ENCODE measurements at places on chromosomes 7 and 10.

DNA sequence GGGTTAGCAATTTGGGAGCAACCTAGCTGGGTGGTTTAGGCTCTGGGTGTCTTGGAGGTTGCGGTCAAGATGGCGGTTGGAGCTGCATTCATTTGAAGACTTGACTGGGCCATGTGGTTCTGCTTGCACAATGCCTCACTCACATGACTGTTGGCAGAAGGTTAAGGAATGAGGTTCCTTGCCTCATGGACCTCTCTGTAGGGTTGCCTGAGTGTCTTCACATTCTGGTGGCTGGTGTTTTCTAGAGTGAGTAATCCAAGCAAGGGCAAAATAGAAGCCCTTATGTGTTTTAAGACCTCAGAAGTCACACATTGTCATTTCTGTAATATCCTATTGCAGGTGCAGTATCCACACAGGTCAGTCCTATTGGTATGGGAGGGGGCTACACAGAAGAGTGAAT lies 52.0 kb downstream of the CDK14 start:
- no peak for DNase-seq

GRCh38 chr7:46230298-46230989 lies 309.4 kb upstream of the IGFBP3 start:
- no peak for DNase-seq

GRCh38 chr7:40493609-40494051 lies 358.8 kb downstream of the SUGCT start:
- DNase-seq = no peak

GRCh38 chr7:130024390-130024789 lies 26.8 kb downstream of the ZC3HC1 start:
- DNase-seq = no peak

- no peak for DNase-seq
Measured at GRCh38 chr7:44136731-44137130, 4.4 kb downstream of the MYL7 start.

DNA sequence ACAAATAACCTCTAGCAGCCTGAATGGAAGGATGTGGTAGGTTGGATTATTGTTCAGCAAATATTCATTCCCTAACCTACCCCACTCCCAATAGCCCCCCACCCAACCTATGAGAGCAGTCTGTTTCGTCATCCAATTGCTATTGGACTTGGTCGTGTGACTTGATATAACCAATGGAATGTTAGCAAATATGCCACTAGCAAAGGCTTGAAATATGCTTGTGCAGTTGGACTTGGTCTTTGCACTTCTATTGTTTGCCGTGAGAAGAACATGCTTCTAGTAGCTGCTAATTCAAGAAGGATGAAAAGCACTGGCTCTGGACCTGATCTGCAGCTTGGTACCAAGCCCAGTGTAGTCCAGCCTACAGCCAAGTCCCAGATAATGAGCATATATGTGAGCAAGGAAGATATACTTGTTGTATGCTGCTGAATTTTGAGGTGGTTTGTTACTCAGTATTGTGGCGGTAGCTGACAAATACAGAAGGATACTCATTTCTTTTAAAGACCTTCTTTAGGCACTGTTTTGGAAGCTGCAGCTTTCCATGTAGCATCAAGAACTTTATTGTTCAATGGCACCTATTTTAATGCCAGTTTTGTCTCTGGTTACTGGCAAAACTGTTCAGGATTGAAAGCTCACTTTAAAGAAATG lies 180.4 kb downstream of the EXOC4 start:
- DNase-seq = no peak

GRCh38 chr10:36114913-36115312 lies 472.8 kb upstream of the FZD8 start:
- DNase-seq = no peak

All from activated T-helper 1 cell treated with anti-CD3 and anti-CD28 coated beads, Interleukin-2, amount 50 U/mL, for 16 hours (primary cell).